ENCODE measurements at places on chromosomes 5 and 9.

GRCh38 chr5:76403766-76404222 is 709 bp downstream of the IQGAP2 start:
- DNase-seq: no peak

GRCh38 chr5:154937186-154937717 is 759 bp downstream of the GEMIN5 start:
- peak; percentile 17 for DNase-seq

DNA sequence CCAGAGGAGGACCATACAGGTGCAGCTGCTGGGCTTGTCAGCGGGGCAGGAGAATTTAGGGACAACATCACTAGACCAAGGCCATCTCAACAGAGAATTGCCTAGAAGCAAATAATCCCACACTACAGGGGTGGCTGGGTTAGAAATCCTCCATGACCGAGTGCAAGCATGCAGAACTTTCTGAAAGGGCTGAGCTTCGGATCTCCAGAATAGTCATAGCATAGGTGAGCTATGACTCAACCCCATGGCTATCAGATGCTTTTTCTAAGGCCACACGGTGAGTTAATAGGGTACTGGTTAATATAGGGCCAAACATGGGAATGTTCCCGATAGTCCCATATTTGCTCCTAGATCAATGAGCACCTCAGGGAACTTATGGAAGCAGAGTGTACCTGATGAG is 4.2 kb downstream of the KCNIP1 start:
- no peak for DNase-seq

GRCh38 chr5:172437445-172438318 is 16.6 kb downstream of the SH3PXD2B start:
- DNase-seq: peak; percentile 79

DNA sequence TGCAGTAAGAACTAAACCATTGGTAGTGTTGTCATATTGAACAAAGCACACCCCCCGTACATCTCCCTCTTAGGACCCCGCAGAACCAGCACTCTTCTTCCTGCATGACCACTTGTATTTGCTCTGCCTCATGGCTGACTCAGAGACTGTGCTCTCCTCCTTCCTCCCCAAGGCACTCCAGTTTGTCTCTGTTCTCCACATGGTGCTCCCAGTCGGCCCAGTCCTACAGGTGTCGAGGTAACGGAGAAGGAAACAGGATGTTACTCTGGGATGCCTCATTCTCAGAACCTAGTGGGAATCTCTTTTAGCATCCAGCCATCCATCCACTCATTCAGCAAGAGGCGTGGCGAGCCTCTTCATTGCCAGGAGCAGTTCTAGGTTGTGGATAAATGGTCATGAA is 97.0 kb upstream of the NIPAL4 start:
- DNase-seq: peak; percentile 20

All from IMR-90 (cell line).